ENCODE measurements at places on chromosomes 6 and 20.

DNA sequence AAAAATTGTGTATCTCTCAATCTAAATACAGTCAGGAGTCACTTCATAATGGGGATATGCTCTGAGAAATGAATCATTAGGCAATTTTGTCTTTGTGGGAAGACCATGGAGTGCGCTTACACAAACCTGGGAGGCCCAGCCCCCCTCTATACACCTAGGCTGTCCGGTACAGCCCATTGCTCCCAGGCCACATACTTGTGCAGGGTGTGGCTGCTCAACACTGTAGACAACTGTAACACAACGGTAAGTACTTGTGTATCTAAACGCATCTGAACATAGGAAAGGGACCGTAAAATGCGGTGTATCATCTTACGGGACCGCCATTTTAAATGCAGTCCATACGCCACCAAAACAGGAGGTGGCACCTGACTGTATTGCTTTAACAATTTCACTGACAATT, 58.0 kb upstream of the FRMD1 start:
- DNase-seq = no peak

DNA sequence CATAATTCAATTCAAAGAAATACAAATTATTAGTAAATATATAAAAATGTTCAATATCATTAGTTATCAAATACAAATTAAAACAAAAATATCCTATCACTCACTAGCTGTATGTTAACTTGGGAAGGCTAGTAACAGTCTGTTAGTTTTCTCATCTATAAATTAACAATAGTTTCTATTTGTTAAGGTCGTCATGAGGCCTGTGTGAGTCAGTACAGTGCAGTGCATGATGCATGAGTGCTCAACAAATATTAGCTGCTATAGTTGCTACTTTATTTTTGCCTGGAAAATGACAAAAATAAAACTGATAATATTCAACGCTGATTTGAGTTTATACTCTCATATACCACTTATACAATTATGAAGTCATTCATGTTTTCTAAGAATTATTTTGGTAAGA, 401.6 kb upstream of the RUNX2 start:
- DNase-seq = no peak

DNA sequence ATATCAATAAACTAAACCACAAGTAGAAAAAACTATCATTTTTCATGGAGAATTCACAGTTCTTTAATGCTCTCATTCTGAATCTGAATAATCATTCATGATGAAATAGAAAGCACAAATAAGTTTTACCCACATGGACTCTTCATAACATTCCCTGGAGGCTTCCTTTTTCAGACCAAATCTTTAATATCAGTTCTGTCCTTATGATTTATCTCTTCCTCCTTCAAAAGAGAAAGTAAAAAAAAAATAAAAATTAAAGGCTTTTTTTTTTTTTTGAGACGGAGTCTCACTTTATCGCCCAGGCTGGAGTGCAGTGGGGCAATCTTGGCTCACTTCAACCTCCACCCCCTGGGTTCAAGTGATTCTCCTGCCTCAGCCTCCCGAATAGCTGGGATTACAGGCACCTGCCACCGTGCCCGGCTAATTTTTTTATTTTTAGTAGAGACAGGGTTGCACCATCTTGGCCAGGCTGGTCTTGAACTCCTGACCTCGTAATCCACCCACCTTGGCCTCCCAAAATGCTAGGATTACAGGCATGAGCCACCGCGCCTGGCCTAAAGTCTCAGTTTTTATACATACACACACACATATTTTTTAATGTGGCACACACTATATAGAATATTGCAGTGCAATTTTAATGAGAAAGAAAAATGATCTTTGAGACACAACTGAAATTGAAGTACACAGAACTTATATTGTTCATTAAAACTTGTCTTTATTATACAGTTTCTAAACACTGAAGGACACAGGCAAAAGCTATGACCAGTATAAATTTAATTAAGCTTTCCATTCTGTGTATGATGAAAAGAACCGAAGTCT, 31.9 kb upstream of the ZNF217 start:
- no peak for DNase-seq

DNA sequence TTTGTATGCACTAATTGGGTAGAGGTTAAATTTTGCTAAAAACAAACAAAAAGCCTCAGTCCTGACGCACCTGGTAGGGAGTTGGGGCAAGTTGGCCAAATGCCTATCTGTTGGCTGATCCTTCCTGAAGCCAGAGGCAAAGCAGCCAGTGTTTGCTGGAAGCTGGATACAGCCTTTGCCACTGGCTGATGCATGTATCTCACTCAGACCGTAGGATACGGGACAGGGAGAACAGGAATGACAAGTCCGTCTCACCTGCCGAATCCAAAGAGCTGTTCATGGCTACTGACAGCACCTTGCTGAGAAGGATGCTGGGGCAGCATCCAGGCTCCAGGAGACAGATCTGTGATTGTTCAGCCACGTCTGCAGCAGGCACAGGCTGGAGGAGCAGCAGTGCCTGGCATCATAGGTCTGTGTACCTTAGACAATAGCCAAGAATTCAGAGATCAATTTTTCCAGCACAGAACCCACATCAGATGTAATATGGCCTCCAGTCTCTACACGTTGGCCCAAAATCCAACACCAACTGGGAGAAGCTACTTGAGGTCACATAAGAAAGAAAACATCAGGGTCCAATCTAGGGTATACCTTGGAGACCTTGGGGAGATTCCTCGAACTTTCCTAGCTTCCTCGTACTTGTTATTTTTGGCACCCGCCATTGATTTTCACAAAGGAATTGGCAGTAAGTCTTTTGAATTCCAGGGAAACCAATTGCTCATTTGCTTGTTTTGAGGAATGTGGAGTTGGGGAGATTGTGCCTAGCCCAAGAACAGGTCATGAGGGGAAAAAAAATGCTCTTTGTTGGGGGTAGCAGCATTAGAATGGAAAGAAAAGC, 108.5 kb upstream of the ARMC2 start:
- no peak for DNase-seq

- no peak for DNase-seq
These were observed 7.2 kb downstream of the FAM120B start for GRCh38 chr6:170313716-170314295.

GRCh38 chr6:53979468-53980067, 131.7 kb upstream of the MLIP start:
- DNase-seq = no peak

- DNase-seq = peak; percentile 83
These were observed 452 bp downstream of the TRAF3IP2 start for GRCh38 chr6:111605100-111605751.

- DNase-seq = no peak
These were observed 106.4 kb downstream of the ASCC3 start for GRCh38 chr6:100774681-100775080.

DNA sequence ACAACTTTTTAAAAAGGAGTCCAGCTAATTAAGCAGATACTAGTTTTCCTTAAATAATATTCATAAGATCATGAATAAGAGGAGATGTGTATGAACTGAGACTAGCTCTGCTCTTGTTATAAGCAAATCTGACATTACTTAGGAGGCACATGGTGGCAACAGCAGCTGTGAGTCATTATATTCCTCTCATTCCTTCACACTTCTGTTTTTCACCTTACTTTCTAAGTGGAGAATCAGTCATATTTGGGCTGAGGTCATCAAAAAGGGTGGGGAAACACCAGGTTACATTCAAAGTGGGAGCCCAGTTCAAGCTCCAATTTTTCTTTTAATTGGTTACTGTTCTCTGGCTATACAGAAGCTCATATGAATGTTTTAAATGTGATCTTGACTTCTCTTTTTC, 6.0 kb upstream of the RIPPLY2 start:
- DNase-seq = no peak

GRCh38 chr6:11253594-11253993, 21.1 kb upstream of the NEDD9 start:
- DNase-seq = no peak

GRCh38 chr20:1973601-1974440, 20.0 kb downstream of the PDYN start:
- DNase-seq = no peak

DNA sequence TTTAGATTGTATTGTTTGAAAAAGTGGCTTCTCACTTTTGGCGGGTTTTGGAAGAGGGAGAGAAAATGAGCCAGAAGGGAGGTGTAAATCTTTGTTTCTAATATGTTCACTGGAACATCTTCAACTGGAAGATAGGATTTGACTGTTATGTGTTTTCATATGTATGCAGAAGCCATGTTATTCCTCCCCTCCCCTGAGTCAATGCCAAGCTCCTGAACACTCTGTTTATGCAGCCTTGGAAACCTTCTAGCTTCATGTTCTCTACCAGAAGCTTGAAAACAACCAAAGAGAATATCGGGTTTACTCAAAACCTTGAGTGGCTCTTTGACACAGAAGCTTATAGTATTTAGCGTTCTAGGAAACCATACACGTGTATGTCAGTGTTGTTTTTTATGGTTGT, 279.1 kb downstream of the PRL start:
- no peak for DNase-seq

DNA sequence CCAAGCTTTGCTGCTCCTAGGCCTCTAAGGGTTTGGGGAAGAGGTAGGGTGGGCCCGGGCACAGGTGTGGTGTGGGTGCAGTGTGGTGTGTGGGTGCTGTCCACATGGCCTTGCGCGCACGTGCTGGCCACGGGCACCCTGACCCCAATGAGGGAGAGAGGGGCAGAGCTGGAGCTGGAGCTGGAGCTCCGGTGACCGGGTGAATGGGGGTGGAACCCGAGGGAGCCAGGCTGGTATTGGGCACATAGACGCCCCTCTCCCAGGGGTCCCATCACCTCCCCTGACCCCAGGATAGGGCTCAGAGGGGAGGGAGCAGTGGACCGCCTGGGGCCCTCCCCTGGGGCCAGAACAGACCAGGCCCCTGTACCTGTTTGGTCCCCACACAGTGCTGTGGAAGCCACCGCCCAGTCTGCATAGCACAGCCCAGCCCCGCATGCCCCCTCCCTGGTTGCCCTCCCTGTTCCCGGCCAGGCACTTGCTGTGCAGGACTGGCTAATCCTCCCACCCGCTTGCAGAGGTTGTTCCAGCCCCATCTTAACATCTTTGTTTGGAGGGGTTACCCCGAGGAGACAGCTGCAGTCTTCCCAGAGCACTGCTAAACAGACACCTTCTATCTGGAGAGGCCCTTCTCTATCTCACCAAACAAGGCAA, 984 bp downstream of the ADAM33 start:
- no peak for DNase-seq

- no peak for DNase-seq
These were observed 12.5 kb upstream of the RANBP9 start for GRCh38 chr6:13724182-13724581.

- no peak for DNase-seq
These were observed 245.4 kb upstream of the SPTLC3 start for GRCh38 chr20:12763406-12763805.

DNA sequence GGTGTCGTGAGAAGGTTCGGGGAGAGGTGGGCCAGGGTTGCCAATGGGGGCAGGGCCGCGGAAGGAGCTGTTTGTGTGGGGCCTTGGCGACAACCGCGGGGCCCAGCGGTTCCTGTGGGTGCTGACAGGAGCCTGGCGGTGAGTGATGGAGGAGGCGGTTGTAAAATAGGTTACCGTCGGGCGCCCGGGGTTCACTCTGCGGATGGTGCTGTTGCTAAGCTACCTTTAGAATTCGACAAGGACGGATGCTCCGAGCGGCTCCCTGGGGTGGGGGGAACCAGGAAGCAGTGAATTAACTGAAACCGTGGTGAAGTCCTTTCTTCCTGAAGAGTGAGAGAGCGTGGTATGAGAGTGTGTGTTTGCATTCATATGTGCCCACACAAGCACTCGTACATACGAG, 61.7 kb downstream of the CDH22 start:
- no peak for DNase-seq

DNA sequence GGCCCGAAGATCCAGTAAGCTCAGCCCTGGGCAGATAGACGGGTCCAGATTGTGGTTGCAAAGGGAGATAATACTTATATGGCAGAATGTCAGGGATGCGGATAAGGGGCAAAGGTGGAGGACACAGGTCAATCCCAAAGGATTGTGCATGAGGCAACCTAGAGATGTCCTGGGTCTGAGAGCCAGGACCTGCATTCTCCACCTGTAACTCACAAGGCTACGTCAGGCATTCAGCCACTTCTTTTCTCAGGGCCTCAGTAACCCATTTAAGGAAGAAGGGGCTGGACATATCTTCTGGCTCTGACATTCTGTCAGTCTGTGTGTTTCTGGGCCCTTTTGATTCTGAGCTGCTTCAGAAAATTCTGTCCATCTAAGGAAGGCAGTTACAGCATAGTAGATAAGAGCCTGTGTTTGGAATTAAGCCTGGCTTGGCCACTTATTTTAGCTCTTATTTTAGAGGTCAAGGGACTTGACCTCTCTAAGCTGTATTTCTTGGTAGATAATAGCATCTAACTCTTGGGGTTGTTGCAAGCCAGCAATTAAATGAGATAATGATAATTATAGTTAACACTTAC, 40.2 kb downstream of the CNBD2 start:
- DNase-seq = no peak

DNA sequence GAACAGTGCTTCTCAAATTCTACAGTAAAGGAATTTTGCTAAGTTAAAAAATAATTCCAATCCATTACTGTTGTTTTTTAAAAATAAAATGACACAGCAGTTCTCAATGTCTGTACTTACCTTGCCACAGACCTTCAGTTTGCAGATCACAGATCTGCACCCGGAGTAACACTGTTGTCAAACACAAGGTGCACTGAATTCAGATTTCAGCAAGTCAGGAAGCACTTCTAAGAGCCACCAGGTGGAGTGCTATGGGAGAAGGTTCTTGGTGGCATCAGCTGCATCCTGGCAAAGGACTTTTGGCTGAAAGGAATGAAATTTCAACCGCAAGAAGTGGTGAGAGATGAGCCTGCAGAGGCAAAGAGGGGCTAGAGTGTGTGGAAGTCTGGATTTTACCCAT, 17.4 kb downstream of the RSPH4A start:
- no peak for DNase-seq

GRCh38 chr6:81601918-81602317, 150.6 kb downstream of the TENT5A start:
- no peak for DNase-seq

DNA sequence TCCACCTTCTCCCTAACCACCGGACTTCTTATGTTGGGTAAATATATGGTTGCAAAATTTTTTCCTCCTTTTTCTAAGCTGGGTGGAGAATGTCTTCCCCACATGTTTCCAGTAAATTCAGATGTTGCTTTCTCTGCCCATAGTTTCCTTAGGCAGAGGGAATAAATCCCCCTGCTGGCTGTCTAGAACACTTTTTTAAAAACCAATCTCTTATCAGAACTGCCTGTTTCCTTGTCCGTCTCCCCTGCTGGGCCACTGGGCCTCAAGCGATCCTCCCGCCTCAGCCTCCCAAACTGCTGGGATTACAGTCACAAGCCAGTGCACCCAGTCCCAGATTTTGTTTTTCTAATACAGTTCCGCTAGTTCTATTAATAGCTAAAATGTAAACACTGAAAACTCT, 9.9 kb upstream of the WFDC2 start:
- DNase-seq = no peak

GRCh38 chr20:58546756-58547622, 31.8 kb upstream of the APCDD1L start:
- DNase-seq = no peak

DNA sequence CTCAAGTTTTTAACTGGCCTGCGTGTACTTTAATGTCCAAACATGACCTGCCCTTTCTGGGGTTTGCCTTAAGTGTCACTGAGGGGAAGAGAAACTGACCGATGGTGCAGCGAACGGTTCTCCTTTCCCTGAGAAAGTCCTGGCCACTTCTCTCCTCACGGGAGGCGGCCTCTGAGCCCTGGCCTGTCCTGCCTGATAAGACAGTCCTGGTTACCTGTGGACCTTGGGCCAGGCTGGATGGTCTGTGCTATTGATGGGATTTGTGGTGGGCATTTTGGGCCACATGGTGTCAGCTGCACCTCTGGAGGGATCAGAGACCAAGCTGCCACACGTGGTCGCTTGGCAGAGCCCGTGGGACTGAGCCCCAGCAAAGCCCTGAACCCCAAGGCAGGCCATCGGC, 11.6 kb upstream of the NTSR1 start:
- no peak for DNase-seq
